ENCODE measurements at places on chromosomes 5 and 9.

GRCh38 chr9:134570151-134570621 is 71.4 kb upstream of the COL5A1 start:
- DNase-seq = no peak

DNA sequence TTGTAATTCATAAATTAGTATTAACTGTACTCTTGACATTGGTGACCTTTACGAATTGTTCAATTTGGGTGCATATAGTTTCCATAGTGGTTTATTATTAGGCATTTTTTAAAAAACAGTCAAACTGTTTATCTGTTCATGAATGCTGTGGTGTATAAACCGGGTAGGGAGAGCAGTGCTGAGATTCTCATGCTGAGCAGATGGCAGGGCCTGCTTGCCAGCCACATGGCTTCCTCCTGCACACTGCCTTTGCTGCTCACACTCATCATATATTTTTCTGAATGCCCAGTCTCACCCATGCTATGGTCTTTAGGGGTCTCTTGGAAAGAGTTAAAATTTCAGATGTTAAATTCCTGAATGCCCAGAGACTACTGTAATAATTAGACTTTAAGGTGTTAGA is 40.8 kb downstream of the NNT start:
- no peak for DNase-seq

GRCh38 chr9:127805620-127806019 is 2.9 kb downstream of the FPGS start:
- no peak for DNase-seq

DNA sequence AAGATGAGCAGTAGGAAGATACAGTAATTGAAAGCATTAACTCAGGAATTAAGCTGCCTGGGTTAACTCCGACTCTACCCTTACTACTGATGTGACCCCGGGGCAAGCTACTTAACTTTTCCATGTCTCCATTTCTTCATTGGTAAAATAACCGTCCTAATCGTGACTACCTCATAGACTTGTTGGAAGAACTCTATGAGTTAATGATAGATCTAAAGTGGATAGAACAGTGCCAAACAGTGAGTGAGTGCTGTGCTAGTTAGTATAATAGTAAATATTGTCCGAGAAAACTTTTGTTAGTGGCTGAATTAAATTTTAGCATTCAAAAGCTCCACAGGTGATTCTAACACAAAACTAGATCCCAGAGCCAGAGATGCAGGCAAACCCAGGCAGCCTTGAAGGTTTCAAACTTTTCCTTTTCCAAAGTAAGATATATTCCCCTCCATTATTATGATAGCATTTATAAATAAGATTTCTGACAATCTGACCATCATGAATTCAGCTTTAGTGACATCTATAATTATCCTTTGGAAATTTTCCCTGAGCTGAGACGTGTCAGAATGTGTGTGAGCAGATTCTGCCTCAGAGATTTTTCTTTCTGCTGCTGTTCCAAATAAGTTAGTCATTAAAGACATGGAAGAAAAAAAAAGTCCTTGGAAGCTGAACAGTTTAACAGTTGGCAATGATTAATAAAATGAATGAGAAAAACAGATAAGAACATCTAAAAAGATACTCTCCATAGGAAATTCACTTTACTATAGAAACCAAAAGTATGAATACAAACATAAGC is 369.5 kb downstream of the PRELID2 start:
- DNase-seq = no peak

- no peak for DNase-seq
Measured at GRCh38 chr9:125972012-125972729, 225.0 kb downstream of the PBX3 start.

GRCh38 chr5:92807085-92807484 is 773.9 kb downstream of the NR2F1-AS1 start:
- no peak for DNase-seq

- DNase-seq = no peak
Measured at GRCh38 chr9:115988701-115989100, 164.9 kb upstream of the PAPPA start.

- no peak for DNase-seq
Measured at GRCh38 chr9:117678871-117679270, 25.3 kb upstream of the TLR4 start.

GRCh38 chr9:13791816-13792215 is 512.3 kb upstream of the MPDZ start:
- no peak for DNase-seq

DNA sequence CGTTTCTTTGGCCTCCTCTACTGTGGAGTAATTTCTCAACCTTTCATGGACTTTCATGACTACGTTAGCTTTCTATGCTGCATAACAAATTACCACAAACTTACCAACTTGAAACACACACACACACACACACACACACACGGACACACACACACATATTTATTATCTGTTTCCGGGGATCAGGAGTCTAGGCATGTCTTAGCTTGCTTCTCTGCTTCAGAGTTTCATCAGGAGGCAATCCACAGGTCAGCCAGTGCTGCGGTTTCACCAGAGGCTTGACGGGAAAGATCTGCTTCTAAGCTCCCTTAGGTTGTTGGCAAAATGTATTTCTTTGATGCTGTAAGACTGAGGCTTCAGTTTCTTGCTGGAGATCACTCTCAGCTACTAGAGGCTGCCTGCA is 59.0 kb upstream of the C9orf72 start:
- no peak for DNase-seq

DNA sequence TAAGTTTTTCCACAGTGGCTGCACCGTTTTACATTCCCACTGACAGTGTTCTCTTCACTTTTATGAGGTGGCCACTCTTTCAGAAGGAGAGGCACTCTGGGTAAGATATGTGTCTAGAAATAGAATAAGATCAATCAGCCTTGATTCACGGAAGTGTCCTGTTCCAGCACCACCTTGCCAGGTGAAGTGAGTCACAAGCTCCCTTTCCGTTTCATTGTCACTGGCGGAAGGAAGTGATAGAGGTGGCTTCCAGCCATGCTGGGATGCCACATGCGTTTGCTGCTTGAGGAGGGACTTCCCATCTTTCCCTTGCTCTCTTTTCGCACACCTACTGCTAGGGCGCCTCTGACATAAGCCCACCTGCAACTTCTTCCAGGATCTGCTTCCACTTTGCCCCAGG is 217.1 kb downstream of the PIK3R1 start:
- no peak for DNase-seq

DNA sequence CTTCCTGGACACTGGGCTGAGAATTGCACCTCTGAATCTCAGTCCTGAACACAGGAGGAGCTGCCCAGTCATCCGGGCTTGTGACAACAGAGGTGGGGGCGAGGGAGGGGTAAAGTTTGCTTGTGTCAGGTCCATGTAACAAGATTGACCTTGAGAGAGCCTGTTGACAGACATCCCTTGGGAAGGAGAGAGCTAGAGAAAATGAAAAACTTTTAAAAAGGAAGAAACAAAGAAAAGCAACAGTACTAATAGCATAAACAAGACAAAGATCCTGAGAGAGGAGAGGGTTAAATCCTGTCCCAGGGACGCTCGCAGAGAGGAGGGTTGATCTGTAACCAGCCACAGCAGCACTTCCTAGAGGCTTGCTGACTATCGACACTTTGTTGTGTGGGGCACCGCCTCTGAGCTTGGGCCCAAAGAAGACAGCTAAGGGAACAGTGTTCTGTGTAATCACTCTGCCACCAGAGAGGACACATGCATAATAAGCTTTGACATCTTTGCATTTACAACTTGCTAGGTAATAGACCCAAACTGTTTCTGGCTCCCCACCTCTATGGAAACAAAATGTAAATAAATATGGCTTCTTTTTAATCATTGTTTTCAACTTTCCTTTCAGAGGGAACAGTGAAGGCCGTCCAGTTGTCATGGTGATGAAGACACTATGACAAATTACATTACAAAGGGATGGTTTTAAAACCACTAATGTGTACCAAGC is 363.7 kb downstream of the CSNK1G3 start:
- DNase-seq = no peak

- peak; percentile 47 for DNase-seq
Measured at GRCh38 chr5:67209141-67209771, 12.7 kb upstream of the CD180 start.

- DNase-seq = no peak
Measured at GRCh38 chr5:40491644-40492043, 188.1 kb upstream of the PTGER4 start.

DNA sequence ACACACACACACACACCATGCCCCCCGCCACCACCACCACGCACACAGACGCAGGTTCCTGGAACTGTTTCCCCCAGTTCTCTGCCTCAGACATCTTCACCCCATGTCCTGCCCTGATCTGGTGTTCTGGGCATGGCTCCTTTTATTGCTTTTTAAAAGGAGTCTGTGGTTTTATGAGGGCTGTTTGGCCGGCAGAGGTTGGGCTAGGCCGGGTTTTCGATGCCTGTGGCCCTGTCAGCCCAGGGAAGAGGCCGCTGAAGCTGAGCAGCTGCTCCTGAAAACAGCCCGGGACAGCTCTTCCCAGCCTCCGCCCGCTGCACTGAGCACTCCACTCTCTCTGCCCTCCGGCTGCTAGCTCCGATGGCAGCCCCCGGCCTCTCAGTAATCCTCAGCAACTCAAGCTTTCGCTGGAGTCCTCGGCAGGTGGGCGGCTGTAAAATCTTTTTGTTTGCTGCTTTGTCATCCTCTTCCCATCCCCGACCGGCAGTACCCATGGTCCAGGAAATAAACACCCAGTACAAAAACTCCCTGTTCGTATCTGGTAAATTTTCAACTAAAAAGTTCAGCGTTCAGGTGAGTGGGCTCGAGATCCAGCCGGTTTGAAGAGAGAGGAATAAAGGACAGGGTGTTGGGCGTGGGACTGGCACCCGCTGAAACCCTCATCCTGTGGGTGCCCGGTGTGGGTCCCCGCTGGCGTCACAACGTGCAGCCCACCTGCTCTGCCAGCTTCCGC is 103.0 kb upstream of the ERCC6L2 start:
- DNase-seq = no peak

GRCh38 chr5:171485668-171486067 is 66.2 kb downstream of the FGF18 start:
- DNase-seq = no peak

GRCh38 chr5:153629027-153629895 is 138.8 kb downstream of the GRIA1 start:
- no peak for DNase-seq

DNA sequence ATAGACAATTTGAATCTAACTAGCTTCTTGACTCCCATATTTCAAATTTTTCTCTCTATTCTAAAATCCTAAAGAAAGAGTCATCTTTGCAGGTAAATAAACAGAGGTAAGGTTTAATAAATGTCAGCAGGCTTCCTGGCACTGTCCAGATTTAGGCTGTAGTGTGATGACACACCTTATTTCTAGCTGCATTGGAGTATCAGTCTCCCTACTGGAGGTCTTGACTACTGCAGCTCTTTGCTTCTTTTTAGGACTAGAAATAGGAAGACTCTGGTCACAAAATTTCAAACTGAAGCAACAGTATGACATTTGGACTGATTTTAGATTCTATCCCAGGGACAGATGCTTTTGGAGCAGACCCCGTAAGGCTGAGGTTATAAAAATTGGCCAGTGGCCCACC is 40.7 kb upstream of the PPP3R2 start:
- no peak for DNase-seq

GRCh38 chr5:139185589-139185988 is 12.6 kb downstream of the SIL1 start:
- no peak for DNase-seq

DNA sequence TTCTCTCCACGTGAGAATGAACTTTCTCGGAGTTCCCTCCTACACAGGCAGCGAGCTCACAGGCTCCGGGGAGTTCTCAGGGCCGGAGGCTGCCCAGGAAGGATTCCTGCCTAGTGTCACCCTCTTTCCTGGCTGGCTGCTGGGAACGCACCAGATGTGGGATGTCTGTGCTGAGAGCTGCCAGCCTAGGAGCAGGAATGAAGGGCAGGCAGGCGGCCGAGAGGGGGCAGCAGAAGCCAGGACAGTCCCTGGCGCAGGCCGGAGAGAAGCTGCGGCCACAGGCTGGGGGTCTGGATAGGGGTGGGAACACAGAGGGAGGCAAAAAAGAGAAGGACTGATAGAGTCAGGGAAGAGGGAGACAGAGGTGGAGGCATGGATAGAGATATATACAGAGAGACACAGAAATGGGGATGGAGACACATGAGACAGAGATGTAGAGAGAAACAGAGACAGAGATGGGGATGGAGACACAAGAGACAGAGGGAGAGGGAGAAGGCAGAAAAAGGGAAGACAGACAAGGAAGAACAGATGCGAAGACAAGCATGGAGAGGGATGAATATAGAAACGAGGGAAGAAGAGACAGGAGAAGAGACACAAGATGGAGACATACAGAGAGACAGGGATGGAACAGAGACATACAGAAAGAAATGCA is 25.3 kb upstream of the ENHO start:
- DNase-seq = peak; percentile 22

DNA sequence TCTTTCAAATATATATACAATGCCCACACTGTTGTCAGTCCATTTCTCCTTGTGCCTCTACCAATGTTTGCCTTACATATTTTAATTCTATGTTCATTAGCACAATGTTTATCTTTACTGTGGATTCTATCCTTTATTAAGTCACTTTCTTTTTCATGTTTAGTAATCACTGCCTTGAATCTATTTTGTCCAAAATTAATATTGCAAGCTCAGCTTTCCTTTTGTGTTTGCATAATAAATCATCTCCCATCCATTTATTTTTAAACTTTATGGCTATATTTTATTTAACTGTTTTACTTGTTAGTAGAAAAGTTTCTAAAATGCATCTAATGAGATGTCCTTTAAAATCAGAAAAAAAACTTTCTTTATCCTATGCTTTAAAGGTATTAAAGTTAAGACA is 126.8 kb upstream of the ACOT12 start:
- DNase-seq = no peak

GRCh38 chr5:102758576-102758975 is 3.5 kb downstream of the PAM start:
- no peak for DNase-seq

GRCh38 chr9:20989923-20990341 is 41.5 kb downstream of the HACD4 start:
- DNase-seq = no peak

GRCh38 chr9:4490705-4491625 is 697 bp downstream of the SLC1A1 start:
- DNase-seq = no peak

DNA sequence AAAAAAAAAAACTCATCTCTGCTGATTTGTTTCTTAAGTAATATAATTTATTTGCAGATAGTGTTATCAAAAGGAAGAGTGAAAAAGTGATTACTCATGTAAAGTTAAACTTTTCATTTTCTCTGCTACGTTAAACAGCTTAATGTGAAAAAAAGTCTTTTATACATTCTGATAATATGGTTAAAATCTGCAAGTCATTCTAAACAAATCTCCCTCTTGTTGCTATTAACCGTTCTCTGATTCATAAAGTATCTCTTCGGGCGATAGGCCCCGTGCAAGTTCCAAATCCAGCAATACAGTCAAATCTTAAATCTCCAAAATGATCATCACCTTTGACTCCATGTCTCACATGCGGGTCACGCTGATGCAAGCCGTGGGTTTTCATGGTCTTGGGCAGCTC is 732.0 kb downstream of the TAF11L14 start:
- DNase-seq = no peak

- DNase-seq = no peak
Measured at GRCh38 chr9:136525841-136526499, 19.9 kb downstream of the NOTCH1 start.

- peak; percentile 66 for DNase-seq
Measured at GRCh38 chr9:136409557-136410455, 608 bp downstream of the ENTR1 start.

Measured in stimulated activated effector memory CD8-positive, alpha-beta T cell treated with anti-CD3 and anti-CD28 coated beads, Interleukin-12 subunit alpha, Interleukin-12 subunit beta, amount 100 ng/mL, for 72 hours (primary cell).